ENCODE measurements at places on chromosomes 5 and 9.

GRCh38 chr5:1641041-1641440 is 117.3 kb upstream of the LPCAT1 start:
- DNase-seq, result no peak

DNA sequence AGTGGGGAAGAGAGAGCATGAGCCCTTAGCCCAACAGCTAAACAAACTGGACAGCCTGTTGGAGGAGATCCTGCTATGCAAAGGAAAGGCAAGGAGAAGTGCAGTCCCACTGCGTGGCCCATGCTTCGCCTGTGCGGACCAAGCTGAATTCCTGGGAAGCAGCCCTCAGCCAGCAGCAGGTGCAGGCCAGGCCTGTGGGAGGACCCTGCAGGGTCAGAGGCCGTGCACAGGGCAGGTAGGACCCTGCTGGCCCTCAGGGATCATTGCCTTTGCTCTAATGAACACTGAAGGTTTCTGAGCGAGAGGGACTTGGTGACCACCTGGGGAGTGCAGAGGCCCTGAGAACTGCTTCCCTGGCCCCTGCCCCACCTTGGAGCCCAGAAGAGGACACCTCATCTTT is 6.0 kb upstream of the SLC6A19 start:
- DNase-seq, result no peak

- no peak for DNase-seq
Measured at GRCh38 chr5:164392531-164392930, 887.1 kb downstream of the MAT2B start.

DNA sequence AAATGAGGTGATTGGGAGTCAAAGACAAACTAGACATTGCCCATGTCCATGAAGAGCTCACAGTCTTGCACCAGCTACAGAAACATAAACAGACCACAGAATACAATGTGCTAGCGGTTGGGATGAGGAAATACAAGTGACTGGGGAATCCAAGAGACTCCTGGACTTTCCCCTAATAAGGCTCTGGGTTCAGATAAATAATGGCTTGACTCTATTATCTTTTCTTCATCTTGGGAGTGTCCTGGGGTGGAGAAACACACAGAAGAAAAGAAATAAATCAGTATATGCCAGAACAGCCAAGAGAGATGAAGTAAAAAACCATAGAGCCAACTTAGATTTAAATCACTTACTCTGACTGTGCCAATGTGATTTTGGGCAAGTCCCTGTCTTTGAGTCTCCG is 227.8 kb downstream of the PAPPA start:
- no peak for DNase-seq

- DNase-seq, result peak; percentile 9
Measured at GRCh38 chr9:79610791-79611614, 39.2 kb downstream of the TLE4 start.

DNA sequence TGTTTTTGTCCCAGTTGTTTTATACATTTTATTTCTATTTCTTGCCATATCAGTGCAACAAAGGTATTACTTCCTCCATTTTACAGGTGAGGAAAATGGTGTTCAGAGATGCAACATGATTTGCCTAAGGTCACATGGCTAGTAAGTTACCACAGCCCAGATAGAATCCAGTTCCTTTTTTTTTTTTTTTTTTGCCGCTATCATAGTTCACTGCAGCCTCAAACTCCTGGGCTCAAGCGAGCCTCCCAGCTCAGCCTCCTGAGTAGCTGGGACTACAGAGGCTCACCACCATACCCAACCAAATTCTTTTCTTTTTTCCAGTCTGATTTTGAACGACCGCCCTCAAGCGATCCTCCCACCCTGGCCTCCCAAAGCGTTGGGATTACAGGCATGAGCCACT is 480 bp upstream of the CCDC69 start:
- no peak for DNase-seq

DNA sequence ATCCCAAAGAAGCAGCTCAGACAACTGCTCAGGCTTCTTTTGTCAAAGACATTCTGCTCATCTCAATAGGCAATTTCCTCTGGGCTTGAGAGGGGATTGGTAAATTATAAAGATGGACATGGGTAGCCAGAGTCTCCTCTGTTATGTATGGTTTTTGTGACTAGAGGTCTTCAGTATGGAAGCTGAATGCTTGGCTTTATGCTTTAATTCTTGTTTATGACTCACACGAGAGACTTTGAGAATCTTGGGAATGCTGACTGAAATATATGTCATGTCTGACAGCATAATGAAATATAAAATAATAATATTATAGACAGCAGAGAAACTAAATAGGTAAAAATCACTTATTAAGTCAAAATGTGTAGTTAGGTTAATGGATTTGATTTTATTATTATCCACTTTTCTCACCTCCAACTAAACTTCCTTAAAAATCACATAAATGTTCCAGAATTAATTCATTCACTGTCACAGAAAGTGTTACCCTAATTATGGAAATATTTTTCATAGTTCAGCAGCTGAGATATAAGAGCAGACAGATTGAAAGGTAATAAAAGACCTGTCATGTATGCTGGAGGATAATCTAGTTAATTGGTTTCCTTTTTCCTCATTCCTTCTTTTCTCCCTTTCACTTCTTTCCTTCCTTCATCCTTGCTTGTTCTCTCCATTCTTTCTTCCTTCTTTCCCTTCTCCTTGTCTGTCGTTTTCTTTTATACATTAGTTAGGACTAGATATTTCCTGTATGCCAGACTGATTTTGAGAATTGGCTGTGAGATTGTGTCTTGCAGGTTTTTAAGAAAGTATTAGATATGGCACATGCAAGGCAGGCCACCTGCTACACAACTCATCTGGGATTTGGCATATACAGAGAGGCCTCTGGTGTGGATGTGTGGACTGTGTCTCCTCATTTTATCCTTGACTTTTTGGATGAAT is 1866.1 kb upstream of the NUDT12 start:
- no peak for DNase-seq

GRCh38 chr9:2984491-2984890 is 140.6 kb upstream of the PUM3 start:
- no peak for DNase-seq

DNA sequence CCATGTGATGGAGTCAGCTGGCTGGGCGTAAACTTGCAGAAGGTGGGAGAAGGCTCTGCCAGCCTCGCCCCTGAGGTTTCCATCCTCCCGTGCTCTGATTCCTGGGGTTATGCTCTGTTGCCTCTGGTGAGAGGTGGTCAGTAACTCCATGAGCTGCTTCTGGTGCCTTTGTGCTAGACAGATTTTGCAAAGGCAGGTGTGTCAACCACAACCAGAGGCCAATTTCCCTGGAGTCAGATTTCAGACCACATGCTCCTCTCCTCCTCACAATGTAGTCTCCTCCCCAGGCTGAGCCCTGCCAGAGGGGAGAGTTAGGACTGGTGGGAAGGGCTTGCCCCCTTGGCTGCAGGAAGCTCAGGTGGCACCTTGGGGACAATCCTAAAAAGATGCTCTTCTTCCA is 38.8 kb upstream of the TENT4A start:
- no peak for DNase-seq

DNA sequence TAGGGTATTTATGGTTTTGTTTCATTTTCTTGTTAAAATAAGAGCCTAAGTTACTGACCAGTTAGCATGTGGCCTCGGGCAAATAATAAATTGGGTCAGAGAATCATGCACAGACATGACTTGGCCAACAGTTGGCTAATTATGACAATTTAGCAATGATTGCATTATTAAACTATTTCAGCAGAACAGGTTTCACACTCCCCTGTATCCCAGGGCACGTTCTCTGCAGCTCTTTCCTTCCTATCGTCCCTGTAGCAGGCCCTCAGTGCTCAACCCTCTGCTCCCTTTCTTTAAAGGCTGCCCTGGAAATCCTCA is 167.9 kb downstream of the TSSK1B start:
- DNase-seq, result no peak

GRCh38 chr5:1672396-1672795 is 127.2 kb downstream of the MRPL36 start:
- DNase-seq, result no peak

GRCh38 chr9:17757816-17758215 is 178.9 kb downstream of the SH3GL2 start:
- no peak for DNase-seq

GRCh38 chr5:5466227-5466626 is 43.8 kb downstream of the ICE1 start:
- no peak for DNase-seq

DNA sequence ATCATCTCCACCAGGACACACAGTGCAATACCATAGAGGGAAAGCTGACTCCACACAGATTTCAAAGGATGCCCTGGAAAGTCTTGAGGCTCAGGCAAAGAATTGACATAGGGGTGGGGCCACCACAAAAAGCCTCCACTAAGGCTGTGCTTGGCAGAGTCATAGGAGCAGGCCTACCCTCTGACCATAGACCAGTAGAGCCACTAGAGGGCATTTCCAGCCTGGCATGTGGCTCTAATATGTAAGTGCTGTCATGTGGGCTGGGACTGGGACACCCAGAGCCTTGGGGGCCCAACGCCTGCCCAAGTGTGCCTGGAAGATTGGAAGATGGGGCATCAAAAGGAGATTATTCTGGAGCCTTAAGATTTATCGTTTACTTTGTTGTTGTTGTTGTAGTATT is 726.0 kb downstream of the DNAH5 start:
- DNase-seq, result no peak

DNA sequence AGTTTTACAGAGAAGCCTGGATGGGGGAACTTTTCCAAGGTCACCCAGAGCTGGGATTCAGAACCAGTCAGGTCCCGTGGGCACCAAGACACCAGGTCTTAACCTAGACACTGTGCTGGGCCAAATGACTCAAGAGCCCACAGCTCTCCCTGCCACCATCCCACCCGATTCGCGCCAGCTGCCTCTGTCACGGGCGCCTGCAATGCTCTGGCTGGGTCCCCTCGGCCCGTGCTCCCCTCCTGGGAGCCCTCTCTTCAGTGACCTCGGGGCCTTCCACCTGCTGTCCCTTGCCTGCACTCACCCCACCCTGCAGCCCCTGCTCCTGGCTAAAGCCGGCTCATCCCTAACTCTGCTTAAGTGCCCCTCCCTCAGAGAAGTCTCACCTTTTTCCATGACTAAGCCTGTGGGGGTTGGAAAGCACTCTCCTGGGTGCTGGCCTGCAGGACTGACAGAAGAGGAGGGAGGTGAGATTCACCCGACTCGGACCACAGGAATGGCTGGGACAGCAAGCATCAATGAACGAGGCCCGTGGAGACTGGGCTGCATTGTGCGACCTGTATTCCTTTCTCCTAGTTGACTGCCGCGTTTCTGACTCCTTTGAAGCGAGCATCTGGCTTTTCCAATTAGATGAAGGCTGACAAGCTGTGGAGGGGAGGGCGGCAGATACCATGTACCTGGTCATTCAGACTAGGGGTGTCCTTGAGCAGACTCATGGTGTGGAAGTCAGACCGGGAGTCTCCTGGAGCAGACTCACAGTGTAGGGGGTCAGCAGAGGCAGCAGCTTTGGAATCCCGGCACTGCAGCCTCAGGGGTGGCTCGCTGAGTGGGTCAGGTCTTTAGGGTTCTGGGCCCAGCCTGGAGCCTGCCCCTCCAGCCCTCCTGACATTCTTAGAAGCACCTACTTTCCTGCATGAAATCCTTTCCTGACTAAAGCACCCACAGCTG is 5.8 kb upstream of the IL4 start:
- DNase-seq, result no peak

- DNase-seq, result peak; percentile 76
Measured at GRCh38 chr5:58925627-58926540, 343.0 kb downstream of the RAB3C start.

DNA sequence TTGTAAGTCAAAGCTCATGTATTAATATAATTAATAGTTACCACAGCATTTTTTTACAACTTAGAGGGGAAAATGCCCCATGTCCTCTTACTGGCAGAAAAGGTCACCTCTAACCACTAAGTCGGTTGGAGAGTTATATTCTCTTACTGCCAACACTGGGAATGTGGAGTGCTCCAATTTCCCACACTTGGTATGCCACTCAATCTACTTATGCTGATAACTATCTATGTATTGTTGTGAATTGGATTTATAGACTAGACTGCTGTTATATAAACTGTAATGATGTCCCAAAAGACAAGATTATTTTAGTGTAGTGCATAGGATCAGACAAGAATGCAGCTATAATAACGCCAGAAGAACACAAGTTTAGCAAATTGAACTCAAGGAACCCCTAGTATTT is 2385.2 kb upstream of the C9orf72 start:
- DNase-seq, result peak; percentile 24

DNA sequence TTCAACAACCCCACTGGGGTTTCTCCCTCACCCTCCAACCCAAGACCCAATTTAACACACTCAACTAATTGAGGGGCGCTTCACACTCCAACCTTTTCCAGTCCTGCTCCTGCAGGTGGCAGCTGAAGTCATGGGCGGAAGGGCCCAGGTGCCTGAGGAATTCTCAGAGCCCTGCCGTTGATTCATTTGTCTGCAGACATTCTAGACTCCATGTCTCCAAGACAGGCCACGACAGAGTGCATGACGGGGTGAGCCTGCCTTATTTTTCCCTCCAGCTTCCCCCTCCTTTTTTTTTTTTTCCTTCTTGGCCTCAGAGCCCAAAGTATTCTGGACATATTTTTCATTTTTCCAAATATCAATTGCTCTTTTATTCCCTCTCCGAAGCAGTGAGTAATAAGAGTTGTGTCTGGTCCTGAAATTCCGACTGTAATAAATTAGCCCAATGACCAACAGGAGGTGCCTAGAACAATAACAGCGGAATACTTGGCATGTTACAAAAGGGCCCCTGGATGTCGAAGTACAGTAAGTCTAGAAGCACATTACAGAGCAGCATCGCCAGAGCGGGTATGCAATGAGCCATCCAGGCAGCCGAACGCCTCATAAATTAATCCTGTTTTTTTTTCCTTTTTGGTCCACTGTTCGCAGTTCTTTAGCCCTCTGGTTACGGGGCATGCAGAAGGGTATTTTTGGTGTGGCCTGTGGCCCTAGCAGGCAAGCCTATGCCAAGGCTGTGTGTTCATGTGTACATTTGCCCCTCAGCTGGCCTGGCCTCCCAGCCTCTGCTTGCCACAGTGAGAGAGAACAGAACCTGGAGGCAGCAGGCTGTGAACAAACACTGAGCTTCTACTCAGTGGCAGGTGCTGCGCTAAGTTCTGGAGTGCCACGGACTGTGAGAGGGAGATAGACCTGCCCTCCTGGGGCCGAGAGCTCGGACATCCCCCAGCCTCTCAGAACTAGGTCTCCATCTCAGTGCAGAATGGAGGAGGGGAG is 8.6 kb upstream of the SMIM23 start:
- no peak for DNase-seq

GRCh38 chr5:61182449-61182848 is 20.2 kb upstream of the SMIM15 start:
- DNase-seq, result no peak

GRCh38 chr5:71457106-71457505 is 1.7 kb downstream of the BDP1 start:
- DNase-seq, result no peak

DNA sequence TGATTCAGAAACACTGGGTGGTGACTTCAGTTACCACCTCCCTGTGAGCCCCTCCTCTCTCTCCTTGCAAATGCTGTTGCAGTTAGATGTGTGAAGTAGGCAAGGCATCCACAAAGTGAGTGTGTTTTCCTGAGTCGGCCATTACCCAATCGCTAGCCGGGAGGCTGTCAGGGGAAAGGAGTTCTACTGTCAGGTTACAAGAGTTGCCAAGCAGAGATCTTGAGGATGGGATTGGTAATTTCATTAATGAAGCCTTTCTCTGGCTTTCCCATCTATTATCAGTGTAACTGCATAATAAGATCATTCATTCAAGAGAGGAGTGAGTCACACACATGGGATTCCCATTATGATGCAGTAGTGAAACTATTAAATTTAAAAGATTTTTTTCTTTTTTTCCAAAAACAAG is 106.9 kb downstream of the GLDC start:
- no peak for DNase-seq

Measured in NCI-H2227 treated with DMSO at 0.1 percent for 48 hours (cell line).